ENCODE measurements at places on chromosomes 5 and 9.

DNA sequence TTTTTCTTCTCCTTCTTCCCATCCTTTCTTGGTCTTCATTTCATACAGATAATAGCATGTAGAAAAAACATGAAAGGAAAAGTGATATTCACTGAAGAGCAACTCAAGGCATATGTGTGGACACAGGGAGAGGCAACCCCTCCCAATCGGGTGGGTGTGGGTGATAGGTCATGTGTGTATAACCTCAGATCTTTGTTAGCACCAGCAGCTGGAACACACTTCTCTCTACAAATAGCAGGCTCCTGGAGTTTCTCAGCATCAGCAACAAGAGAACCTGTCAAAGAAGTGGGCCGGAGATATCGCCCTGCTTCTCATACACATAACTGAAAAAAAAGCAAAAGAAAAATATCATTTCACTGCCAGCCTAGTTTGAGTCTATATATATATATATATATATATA, 426.4 kb downstream of the DTWD2 start:
- no peak for DNase-seq

DNA sequence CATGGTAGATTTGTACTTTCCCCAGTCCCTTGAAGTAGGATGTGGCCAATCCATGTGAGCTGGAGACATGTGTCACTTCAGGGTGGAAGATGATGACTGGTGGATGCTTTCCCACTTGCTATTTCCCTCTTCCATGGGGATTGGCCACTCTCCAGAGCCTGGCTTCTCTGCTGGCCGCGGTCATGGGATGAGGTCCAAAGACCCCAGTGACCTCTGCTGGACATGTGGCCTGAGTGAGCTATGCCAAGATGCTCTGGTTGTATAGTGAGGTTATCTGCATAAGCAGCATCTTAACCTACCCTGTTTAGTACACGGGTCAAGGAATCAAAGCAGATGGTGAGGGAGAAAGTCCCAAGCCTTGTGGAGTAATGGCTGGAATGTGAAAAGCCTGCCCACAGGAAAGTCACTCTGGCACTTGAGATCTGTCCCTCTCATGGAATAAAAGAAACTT, 47.1 kb downstream of the SH3PXD2B start:
- no peak for DNase-seq

DNA sequence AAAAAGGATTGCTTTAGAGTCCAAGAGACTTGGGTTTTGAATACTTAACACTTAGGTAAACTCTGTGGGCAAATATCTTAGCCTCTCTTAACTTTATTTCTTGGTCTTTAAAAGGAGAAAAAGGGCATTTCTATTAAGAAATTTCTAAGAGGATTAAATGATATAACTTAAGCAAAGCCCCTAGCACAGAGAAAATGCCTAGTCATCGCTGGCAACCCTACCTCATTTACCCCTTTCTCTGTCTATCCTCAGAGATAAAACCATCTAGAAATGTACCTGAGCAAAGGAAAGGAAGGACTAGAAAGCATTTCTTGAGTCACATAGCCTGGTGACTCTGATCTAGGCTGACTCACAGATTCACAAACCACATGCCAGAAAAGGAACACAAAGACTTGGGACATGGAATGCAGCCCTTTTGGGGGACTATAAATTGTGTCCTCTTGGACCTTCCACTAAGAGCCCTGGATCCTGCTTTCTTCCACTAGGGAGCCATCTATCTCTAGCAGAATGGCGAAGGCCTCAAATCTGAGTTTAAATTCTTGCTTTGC, 120.6 kb downstream of the FOXD1 start:
- no peak for DNase-seq

- no peak for DNase-seq
Observed at GRCh38 chr9:137136881-137137607, 1.9 kb upstream of the GRIN1 start.

- no peak for DNase-seq
Observed at GRCh38 chr5:100722657-100723056, 180.4 kb downstream of the ST8SIA4 start.

- DNase-seq: no peak
Observed at GRCh38 chr9:8680658-8681057, 881.1 kb upstream of the DMAC1 start.

GRCh38 chr5:150503977-150504620, 3.8 kb upstream of the NDST1 start:
- DNase-seq: no peak

DNA sequence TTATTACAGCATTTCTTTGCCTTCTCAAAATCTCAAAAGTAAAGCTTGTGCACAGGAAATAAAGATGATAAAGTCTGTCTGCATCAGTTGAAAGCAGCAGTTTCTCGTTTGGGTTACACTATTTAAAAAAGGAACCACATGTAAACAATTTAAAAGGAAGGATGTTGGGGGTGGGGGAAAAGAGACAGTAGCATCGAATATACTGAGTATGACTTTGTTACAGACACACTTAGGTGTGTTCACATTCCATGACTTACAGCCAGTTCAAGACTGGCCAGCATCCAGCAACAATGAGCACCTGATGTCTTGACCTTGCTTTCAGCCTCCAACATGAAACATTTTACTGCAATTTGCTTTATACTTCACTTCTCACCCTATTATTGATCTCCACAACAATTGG, 8.7 kb downstream of the GAPT start:
- DNase-seq: no peak

DNA sequence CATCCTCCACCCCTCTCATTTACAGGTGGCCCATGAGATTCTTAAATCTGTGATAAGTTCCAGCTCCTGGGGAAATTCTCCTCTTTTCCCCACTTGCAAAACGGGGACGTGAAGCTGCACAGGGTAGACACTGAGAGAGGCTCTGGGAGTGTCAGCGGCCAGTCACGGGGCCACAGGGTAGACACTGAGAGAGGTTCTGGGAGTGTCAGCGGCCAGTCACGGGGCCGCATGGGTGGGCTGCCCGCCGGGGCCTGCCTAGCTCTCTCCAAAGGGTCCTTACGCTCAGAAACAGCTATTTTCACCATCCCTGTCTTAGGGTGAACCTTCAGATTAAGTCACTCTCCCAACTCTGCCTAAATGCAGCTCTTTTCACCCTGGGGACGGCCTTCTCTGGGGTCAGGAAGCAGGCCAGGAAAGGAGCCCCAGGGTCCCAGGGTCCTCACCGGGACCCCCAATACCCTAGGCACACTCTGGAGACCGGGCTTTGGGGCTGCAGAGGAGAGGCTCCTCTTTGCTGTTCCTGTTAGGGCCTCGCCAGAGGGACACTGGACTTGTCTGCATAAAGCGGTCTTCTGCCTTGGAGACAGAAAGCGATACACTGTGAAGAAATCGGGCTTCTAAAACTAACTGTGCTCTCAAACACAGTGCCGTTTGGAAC, 1.5 kb downstream of the FAM78A start:
- DNase-seq: no peak

GRCh38 chr5:178602752-178603151, 12.6 kb upstream of the COL23A1 start:
- no peak for DNase-seq

GRCh38 chr5:154766558-154767281, 11.5 kb downstream of the LARP1 start:
- DNase-seq: no peak

GRCh38 chr5:77356740-77357139, 135.4 kb downstream of the WDR41 start:
- no peak for DNase-seq

- no peak for DNase-seq
Observed at GRCh38 chr9:32965999-32966722, 35.3 kb downstream of the APTX start.

- no peak for DNase-seq
Observed at GRCh38 chr5:76290321-76290757, 112.7 kb upstream of the IQGAP2 start.

- no peak for DNase-seq
Observed at GRCh38 chr9:74556685-74557084, 59.5 kb downstream of the RORB start.

- DNase-seq: no peak
Observed at GRCh38 chr5:26495437-26495836, 542.9 kb downstream of the CDH9 start.

DNA sequence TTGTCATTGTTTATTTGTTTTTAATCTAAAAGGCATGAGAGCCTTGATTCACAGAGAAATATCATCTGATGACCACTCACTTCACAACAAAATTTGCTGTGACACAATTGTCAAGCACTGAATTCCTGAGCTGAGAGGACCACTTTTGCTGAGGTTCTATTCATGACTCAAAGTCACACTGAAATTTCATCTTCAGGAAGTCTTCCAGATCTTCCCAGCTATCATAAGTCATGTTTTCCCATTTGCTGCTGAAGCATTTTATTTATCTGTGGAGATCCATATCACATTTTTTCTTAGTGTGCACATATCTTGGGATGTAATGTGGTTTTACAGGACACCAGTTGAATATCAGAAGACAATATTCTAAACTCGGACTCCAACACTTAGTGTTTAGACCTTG, 255.1 kb upstream of the TRIM32 start:
- DNase-seq: no peak

DNA sequence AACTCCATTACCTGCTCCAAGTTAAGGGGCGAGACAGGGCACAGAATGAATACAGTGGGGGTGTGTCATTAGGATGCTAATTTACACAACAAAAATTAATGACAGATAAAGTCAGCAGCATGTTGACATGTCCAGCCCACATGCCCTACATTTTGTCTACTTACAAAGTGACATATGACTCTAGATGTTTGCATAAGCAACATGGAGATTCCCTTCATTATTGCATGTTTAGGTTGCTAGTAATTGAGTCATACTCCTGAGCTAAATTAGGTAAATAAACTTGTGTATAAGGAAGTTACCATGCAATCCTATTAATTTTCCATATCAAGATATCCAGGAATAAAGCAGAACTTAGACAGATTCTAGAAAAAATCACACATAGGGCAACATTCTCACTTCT, 232.2 kb downstream of the PDE4D start:
- DNase-seq: no peak

DNA sequence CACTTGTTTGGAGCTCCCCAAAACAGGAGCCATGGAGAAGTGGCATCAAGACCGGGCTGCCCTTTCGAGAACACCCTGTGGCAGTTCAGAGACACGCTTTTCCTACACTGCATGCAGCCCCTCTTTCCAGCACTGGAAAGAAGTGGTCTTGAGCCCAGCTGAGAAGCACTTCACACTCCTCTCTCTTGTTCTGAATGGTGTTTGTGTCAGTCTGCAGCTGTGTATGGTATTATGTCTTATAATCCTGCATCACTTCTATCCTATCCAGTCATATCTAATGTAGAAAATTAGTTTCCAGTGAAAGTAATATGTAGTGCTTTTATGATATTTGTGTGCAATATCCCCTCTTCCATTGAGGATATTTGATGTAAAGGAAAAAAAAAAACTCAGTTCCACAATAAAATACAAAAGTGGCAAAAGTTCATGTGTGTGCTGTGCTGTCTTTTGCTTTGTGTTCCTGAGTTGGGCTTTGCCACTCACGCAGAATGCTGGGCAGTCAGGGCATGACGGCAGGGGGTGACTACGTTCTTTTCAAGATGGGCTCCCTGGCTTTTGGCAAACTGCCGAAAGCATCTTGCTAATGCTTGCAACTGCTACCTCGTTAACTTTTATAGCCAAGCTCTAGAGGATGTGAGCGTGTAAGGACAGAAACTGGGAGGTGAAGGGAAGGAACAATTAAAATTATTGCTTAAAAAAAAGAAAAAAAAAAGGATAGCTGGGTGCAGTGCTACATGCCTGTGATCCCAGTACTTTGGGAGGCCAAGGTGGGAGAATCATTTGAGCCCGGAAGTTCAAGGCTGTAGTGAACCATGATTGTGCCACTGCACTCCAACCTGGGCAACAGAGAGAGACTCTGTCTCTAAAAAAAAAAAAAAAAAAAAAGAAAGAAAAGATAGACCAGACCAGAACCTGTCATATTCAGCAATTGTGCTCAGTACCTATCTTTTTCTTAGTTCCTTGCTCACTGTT, 102.2 kb downstream of the MAP1B start:
- DNase-seq: no peak

GRCh38 chr9:130833031-130833990, 1.7 kb upstream of the ABL1 start:
- no peak for DNase-seq

DNA sequence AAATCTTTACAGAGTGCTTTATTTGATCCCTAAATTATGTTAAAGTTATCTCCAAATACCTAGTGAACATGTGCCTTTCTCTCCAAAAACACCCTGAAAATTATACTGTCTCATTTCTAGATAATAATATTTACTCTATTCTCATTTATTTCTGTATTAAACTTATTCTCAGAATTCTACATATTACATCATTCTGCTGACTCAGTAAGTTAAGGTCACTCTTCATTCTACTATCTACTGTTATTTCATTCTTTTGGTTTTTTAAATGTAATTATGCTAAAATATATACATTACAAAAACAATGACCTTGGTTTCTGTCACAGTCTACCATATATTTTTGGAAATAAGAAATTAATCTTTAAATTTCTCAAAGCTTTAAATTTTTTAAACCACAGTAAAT, 96.2 kb downstream of the RICTOR start:
- DNase-seq: no peak

DNA sequence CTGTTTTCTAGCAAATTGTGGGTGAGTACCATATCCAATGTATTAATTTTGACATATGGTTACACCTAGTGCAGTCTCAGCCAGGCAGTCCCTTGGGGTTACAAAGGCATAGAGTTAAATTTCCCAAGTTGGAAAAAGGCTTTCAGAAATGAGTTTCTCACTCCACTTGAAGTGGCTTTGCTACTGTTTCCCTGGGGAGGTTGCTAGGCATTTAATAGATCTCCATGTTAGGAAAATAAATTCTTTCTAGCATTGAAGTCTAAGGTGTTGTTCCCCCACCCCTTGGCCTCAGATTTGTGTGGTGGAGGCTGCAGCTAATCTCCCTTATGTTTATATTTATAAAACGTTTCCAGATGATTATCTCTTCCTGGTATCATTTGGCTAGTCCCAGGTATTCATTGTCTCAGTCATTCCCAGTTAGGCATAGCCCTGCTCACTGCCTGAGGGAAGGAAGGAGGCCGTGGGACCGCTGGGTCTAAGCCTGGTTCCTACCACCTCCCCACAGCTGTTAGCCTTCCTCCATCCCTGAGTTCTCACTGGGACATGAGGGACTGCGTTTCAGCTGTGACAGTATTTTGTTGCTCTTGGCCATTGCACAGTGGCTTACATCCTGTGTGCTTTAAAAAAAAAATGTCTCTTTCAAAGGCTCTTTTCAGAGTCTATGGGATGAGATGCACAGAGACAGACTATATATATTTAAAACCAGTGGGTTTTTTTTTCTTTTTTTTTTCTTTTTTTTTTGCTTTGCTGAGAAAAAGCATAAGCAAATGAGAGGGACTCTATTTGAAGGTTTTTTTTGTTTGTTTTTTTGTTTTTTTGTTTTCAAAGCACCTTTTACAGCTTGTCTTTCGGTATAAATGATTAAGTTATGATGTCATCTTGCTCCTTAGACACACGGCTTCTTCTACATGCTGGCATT, 121.5 kb downstream of the MAST4 start:
- no peak for DNase-seq
